ENCODE measurements at places on chromosomes 3 and 15.

DNA sequence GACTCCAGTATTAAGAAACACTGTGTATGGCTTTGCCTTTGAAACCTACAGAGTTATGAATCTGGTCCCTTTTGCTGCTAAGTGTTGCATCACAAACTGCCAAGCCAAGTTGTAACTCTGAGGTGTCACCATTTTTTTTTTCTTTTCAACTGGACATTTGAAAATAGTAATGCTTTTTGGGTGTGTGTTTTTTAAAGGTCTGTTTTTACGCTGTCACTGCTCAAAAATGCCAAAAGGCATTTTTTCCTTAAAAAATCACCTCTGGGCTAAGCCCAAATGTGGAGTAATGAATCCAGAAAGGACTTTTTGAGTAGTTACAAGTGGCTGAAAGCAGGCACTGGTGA lies 9.5 kb downstream of the SMAD3 start:
- no peak for DNase-seq

GRCh38 chr3:55165704-55166405 lies 238.0 kb upstream of the LRTM1 start:
- no peak for DNase-seq

GRCh38 chr15:62491642-62492041 lies 326.6 kb upstream of the C2CD4B start:
- DNase-seq = no peak

DNA sequence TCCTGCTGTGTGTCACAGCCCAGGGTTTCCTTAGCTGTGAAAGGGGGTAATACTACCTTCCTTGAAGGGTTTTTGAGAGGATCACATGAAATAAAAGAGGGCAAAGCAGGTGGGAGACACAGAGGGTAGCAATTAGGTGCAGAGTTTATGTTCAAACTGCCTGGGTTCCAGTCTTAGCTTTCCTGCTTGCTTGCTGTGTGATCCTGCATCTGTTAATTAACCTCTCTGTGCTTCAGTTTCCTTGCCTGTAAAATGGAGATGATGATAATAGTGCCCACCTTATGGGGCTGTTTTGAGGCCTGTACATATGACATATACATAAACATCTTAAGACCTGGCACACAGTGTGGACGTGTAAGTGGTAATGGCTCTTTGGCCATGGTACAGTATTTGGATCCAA lies 35.0 kb downstream of the SPSB4 start:
- no peak for DNase-seq

GRCh38 chr15:62079594-62079993 lies 12.8 kb downstream of the C2CD4A start:
- no peak for DNase-seq

GRCh38 chr3:20185331-20185678 lies 701 bp downstream of the SGO1 start:
- DNase-seq = no peak

DNA sequence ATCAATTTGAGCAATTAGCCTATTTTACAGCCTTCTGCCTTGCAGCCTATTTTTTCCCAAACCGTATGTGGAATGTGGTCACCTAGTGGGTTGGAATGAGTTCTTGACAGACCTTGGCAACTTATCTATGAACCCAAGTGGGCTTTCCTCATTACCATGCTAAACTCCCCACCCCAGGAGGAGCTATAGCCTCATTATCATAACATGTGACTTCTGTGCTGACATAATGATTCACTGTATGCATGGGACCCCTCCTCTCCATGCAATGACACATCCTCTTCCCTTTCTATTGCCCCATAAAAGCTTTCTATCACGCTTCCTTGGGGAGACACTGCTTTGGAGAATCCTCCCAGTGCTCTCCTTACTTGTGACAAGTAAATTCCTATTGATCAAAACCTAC lies 83.5 kb upstream of the FHIT start:
- DNase-seq = no peak

Data from left lobe of liver (tissue), 2 donors.